CD4-positive, alpha-beta memory T cell (primary cell): ENCODE measurements at places on chromosomes 1 and 21. TPM values are rescaled to one million over a fixed set of nuclear protein-coding genes. Genes with fewer than 3 reads are reported as not detected.

The NT5C1A gene
- 0.42 TPM for total RNA-seq

GRCh38 chr1:179941454-179941853, 13.2 kb upstream of the CEP350 start:
- H3K27ac ChIP-seq = no peak overlapping the region
- H3K27me3 ChIP-seq = no peaks in the 10 kb centered on the region
- no peaks in the 10 kb centered on the region for H3K36me3 ChIP-seq
- H3K4me3 ChIP-seq = no peak overlapping the region
- DNase-seq = no peak

DNA sequence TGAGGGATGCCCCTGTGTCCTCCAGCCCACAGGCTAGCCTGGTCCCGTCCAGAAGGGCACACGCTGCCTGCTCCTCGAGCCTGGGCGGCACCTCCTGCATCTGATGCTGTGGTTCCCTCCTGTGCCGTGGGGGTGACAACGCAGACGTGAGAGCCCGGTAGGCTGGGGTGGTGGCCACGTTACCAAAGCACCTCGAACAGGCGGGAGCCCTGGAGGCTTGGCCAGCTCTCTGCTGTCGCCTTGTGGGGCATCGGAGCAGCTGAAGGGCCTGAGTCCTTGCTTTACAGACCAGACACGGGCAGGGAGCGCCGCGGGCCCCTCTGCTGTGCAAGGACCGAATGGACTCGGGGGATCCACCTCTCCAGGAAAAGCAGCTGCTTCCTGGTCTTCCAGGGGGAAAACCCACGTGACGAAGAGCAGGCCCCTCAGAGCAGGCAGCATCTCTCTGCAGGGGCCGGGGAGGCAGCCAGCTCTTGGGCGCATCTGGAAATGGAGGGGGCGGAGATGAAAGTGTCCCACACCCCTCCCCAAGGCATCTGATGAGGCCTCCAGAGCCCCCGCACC, 133.3 kb downstream of the NPHP4 start:
- H3K4me3 ChIP-seq = no peak overlapping the region
- no peaks in the 10 kb centered on the region for H3K4me1 ChIP-seq
- H3K36me3 ChIP-seq = no peaks in the 10 kb centered on the region
- no peak for DNase-seq

The CYP4B1 gene
- total RNA-seq = not detected

DNA sequence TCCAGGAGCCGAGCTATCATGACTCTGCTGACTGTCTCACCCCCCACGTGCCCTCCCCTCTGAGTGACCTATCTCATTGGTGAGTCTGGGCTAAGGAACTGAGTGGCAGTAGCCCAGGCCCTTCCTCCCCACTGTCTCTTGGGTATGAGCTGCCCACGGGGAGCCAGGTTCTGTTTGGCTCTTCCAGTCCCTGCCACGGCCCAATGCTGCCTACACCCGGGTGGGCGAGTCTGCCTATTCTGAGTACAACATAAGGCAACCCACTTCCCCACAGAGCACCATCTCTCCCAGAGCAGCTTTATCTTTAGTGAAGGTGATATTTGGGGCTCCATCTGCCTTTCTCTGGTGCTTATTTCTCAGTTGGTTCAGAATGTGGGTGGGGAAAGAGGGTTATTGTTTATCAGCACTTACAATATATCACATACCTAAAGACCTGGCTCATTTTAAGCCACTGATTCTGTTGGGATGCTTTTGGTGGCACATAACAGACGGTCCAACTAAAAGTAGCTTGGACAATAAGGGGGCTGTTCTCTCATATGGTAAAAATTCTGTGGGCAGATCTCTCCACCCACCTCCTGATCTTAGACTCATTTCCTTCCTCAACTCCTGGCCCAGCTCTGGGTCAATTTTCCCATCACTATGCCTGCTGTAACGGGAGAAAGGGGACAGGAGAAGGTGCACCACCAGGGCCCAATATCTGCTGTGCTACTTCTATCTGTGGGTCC, 27.7 kb upstream of the VWA5B1 start:
- no peaks in the 10 kb centered on the region for H3K27me3 ChIP-seq
- no peak overlapping the region for H3K4me3 ChIP-seq
- H3K36me3 ChIP-seq = no peaks in the 10 kb centered on the region
- no peak for DNase-seq
